ENCODE measurements at places on chromosomes 6 and 20. TPM values are rescaled to one million over a fixed set of nuclear protein-coding genes. Genes with fewer than 3 reads are reported as not detected.
A peak's percentile ranks its signal among the peaks of the same experiment; 100 is the strongest.

DNA sequence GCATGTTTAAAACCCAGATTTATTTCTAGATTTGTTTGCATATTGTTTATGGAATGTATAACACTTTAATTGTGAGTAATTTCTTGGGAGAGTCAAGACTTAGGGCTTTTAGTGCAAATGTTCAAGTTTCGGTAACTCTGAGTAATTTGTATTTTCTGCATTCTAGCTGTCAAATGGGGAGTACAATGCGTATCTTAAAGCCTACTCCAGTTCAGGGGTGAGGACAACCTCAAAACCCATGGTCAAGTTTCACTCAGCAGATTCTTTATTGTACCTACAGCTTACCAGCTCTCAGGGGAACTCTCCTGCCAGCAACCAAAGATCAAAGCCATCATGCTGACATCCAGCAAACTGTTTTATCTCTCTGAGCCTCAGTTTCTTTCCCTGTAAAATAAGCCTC is 458.6 kb upstream of the JARID2 start:
- H3K4me3 ChIP-seq: no peak overlapping the region
- no peaks in the 10 kb centered on the region for H3K27me3 ChIP-seq
- DNase-seq: no peak
- H3K4me1 ChIP-seq: no peaks in the 10 kb centered on the region

DNA sequence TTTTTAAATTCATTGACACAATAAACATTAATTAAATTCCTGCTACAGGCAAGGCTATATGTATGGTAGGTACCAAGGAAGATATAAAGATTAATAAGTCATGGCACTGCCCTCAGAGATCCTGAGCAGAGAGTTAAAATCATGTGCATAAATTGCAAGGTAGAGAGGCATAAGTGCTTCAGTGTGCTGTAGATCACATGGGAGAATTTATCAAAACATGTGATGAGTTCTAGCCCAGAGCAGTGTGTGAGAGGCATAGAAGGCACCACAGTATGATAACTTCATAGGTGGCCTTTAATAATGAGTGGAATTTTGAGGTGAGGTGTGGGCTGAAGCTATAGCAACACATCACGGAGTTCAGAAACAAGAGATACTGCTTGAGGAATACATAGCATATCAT is 465.9 kb upstream of the RNF217 start:
- no peak for DNase-seq
- no peaks in the 10 kb centered on the region for H3K4me1 ChIP-seq
- no peak overlapping the region for H3K4me3 ChIP-seq
- H3K36me3 ChIP-seq: no peaks in the 10 kb centered on the region
- no peak overlapping the region for H3K27ac ChIP-seq

The CRISP3 gene
- not detected for polyA plus RNA-seq

GRCh38 chr6:74518035-74518434 is 687.8 kb downstream of the COL12A1 start:
- H3K4me1 ChIP-seq: no peaks in the 10 kb centered on the region
- no peak overlapping the region for H3K4me3 ChIP-seq
- no peak for DNase-seq
- H3K27me3 ChIP-seq: no peaks in the 10 kb centered on the region

GRCh38 chr6:170019818-170020583 is 268.6 kb downstream of the ERMARD start:
- no peak overlapping the region for H3K4me3 ChIP-seq
- no peaks in the 10 kb centered on the region for H3K4me1 ChIP-seq
- H3K36me3 ChIP-seq: no peaks in the 10 kb centered on the region
- no peak for DNase-seq
- H3K27me3 ChIP-seq: no peaks in the 10 kb centered on the region

- H3K27ac ChIP-seq: no peak overlapping the region
- H3K4me1 ChIP-seq: no peaks in the 10 kb centered on the region
- H3K27me3 ChIP-seq: no peaks in the 10 kb centered on the region
- no peak overlapping the region for H3K4me3 ChIP-seq
- no peaks in the 10 kb centered on the region for H3K36me3 ChIP-seq
These were observed 217.3 kb upstream of the RREB1 start for GRCh38 chr6:6890400-6890858.

The MAS1 gene
- polyA plus RNA-seq: not detected

DNA sequence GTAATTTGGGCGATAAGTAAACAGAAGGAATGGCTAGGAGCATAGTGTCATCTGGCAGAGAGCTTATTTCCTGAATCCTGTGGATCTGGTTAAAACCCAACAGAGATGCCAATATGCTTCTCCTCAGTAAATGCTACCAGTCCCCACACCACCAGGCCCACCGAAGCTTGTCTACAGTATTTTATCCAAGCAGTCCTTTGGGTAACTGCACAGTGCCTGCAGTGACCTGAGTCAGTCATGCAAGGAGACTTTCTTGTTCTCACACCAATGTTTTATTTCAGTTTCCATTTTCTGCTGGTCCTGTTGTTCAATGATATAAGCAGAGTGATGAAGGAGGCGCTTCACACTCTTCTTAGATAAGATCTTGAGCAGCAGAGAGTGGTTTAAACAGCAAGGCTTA is 326.3 kb downstream of the RIMS1 start:
- DNase-seq: no peak
- H3K27me3 ChIP-seq: no peaks in the 10 kb centered on the region
- H3K36me3 ChIP-seq: no peaks in the 10 kb centered on the region
- no peak overlapping the region for H3K27ac ChIP-seq
- H3K4me1 ChIP-seq: no peaks in the 10 kb centered on the region
- no peak overlapping the region for H3K4me3 ChIP-seq

DNA sequence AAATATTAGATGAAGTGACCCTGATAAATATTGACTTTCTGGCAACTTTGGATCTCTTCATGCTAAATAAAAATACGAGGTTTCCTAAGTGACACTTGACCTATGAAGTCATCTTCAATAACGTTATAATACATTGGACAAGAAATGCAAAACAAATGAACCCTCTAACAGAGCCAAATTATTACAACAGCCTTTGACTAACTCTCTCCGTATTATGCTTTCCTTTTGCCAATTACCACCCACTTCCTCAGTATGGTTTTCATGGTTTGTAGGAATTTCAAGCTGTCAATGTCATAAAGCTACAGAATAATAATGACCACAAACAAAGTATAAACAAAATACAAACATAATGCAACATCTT is 210.5 kb downstream of the MOXD1 start:
- no peak overlapping the region for H3K27ac ChIP-seq
- H3K4me3 ChIP-seq: no peak overlapping the region
- H3K36me3 ChIP-seq: no peaks in the 10 kb centered on the region
- no peaks in the 10 kb centered on the region for H3K4me1 ChIP-seq

GRCh38 chr6:130322673-130323268 is 43.0 kb upstream of the TMEM200A start:
- DNase-seq: peak; percentile 82
- H3K4me1 ChIP-seq: no peaks in the 10 kb centered on the region
- no peaks in the 10 kb centered on the region for H3K27me3 ChIP-seq
- no peak overlapping the region for H3K27ac ChIP-seq
- no peaks in the 10 kb centered on the region for H3K36me3 ChIP-seq

GRCh38 chr20:34525709-34526416 is 9.6 kb downstream of the DYNLRB1 start:
- H3K4me3 ChIP-seq: no peak overlapping the region
- DNase-seq: peak; percentile 54
- peaks cover 2% of the 10 kb centered on the region for H3K36me3 ChIP-seq
- peaks cover 32% of the 10 kb centered on the region for H3K4me1 ChIP-seq

GRCh38 chr20:47993035-47993755 is 207.9 kb upstream of the SULF2 start:
- no peak overlapping the region for H3K4me3 ChIP-seq
- no peaks in the 10 kb centered on the region for H3K36me3 ChIP-seq
- H3K27ac ChIP-seq: no peak overlapping the region
- no peak for DNase-seq
- no peaks in the 10 kb centered on the region for H3K4me1 ChIP-seq

DNA sequence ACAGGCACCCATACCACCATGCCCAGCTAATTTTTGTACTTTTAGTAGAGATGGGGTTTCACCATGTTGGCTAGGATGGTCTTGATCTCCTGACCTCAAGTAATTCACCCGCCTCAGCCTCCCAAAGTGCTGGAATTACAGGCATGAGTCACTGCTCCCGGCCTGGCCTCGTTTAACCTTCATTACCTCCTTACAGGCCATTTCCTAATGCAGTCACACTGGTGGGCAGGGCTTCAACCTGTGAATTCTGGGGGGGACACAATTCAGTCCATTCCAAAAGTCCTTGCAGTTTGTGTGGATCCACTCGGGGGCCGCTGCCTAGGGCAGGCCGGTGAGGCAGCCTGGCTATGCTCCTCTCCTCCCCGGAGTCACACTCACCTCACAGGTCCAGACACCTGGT is 112.4 kb upstream of the SNX9 start:
- H3K4me1 ChIP-seq: no peaks in the 10 kb centered on the region
- H3K27ac ChIP-seq: no peak overlapping the region
- no peaks in the 10 kb centered on the region for H3K27me3 ChIP-seq
- no peak overlapping the region for H3K4me3 ChIP-seq

DNA sequence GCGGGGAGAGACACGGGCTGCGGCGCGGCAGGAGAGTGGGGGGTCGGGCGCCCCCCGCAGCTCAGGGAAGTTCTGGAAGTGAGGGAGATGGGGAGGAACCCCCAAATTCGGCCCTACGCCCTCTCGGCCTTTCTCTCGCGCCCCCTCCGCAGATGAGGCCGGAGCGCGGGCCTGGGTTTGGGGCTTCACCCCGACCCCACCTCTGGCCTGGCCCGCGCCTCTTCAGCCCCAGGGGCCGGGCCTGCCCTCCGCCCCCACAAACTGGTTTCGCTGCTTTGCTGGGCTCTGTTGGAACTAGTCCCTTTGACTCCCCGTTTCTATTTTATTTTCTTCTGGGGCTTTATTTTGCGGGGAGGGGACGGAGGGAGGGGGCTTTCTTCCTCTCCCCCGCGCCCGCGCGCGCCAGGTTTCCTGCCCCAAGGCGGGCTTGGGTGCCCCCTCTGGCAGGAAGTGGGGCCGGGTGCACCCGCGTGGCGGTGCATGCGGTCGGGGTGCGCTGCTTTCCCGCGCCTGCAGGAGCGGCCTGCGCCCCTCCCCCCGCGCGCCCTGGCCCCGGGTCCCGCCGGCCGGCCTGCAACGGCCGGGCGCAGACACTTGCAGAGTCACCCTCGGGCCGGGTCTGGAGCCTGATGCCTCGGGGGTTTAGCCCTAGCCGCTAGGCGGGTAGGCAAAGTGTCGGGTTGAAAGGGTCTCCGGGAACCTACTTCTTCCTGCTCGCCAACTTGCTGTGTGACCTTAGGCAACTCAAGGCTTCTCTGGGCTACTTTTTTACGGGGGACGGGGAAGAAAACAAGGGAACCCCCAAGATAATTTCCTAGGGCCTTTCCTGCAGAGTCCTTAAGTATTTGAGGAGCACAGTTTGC is 1.3 kb downstream of the HMGA1 start:
- no peaks in the 10 kb centered on the region for H3K27me3 ChIP-seq
- no peaks in the 10 kb centered on the region for H3K4me1 ChIP-seq
- H3K36me3 ChIP-seq: no peaks in the 10 kb centered on the region
- H3K4me3 ChIP-seq: peak overlapping the region; percentile 39
- no peak overlapping the region for H3K27ac ChIP-seq

DNA sequence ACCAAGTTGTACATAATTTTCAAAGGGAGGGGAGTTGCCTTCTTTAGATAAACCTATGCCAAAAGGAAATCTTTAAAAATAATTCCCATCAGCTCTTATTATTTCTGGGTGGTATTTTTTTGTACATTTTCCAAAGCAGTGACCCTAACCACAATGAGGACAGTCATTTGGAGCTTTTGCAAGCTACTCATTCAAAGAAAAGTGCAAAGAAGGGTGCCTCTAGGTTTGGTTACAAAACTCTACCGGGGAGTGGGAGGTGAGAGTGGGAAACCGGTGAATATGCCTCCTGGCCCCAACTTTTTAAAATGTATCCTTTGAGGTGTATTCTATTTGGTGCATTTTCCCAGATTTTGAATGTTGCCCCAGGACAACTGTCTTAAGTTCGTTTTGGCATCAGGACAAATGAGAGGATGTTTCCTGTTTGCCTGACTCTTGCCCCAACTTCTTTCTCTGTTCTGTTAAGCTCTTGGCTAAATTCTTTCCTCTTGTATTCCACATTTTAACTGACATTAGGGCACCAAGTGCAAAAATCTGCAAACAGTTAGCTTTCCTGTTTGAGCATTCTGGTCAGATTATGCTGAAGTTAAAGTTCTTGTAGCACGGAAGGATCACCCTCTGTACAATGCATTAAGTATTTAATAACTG is 78.9 kb downstream of the SLX4IP start:
- no peaks in the 10 kb centered on the region for H3K27me3 ChIP-seq
- no peaks in the 10 kb centered on the region for H3K4me1 ChIP-seq
- H3K36me3 ChIP-seq: no peaks in the 10 kb centered on the region
- H3K4me3 ChIP-seq: no peak overlapping the region

GRCh38 chr6:139376604-139377218 is 2.3 kb upstream of the CITED2 start:
- DNase-seq: peak; percentile 64
- no peaks in the 10 kb centered on the region for H3K4me1 ChIP-seq

DNA sequence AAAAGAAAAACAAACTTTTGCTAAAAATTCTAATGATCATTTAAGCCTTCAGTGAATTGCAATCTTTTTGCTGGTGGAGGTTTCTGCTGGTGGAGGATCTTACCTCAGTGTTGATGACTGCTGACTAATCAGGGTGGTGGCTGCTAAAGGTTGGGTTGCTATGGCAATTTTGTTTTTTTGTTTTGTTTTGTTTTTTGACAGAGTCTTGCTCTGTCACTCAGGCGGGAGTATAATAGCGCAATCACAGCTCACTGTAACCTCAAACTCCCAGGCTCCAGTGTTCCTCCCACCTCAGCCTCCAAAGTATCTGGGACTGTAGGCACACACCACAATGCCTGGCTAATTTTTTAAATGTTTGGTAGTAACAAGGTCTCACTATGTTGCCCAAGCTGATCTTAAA is 94.7 kb downstream of the ANKRD6 start:
- H3K27me3 ChIP-seq: no peaks in the 10 kb centered on the region
- H3K27ac ChIP-seq: no peak overlapping the region
- no peak overlapping the region for H3K4me3 ChIP-seq
- no peak for DNase-seq
- H3K4me1 ChIP-seq: no peaks in the 10 kb centered on the region

DNA sequence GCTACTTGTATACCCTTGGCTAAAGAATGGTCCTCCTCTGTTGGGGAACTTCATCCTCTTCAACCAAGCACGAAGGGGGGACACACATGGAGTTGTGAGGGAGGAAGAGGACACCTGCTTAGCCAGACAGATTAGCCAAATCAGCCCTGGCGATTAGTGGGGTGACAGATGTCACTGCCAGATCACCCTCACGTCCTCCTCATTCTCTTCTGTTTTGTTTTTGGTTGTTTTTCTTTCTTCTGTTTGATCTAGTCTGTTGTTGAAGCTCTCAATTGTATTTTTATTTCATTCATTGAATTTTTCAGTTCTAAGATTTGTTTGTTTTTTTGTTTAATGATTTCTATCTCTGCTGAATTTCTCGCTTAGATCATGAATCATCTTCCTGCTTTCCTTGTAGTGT is 27.5 kb upstream of the NKX2-4 start:
- no peaks in the 10 kb centered on the region for H3K4me1 ChIP-seq
- no peak overlapping the region for H3K4me3 ChIP-seq
- no peak for DNase-seq
- H3K27me3 ChIP-seq: no peaks in the 10 kb centered on the region

GRCh38 chr6:45378334-45378926 is 696 bp upstream of the SUPT3H start:
- no peaks in the 10 kb centered on the region for H3K4me1 ChIP-seq
- H3K27ac ChIP-seq: peak overlapping the region; percentile 96
- H3K4me3 ChIP-seq: peak overlapping the region; percentile 91
- peak; percentile 82 for DNase-seq
- no peaks in the 10 kb centered on the region for H3K27me3 ChIP-seq
- H3K36me3 ChIP-seq: no peaks in the 10 kb centered on the region

The KCNG1 gene
- polyA plus RNA-seq: 0.58 TPM
